ENCODE measurements at places on chromosomes 6 and 20. TPM values are rescaled to one million over a fixed set of nuclear protein-coding genes. Genes with fewer than 3 reads are reported as not detected.

FHL5 gene
- total RNA-seq, result not detected

C6orf15 gene
- not detected for total RNA-seq

ENTPD6 gene
- total RNA-seq, result 45.9 TPM

DDX43 gene
- total RNA-seq, result 0.35 TPM

CALHM6 gene
- total RNA-seq, result 0.27 TPM

GCNT2 gene
- 135 TPM for total RNA-seq

EEF1A2 gene
- total RNA-seq, result 37.1 TPM

TXLNB gene
- 0.28 TPM for total RNA-seq

IMPG1 gene
- not detected for total RNA-seq

ULBP1 gene
- 1.0 TPM for total RNA-seq

PRDM1 gene
- 0.62 TPM for total RNA-seq

C20orf204 gene
- total RNA-seq, result 0.85 TPM

TUBB2A gene
- 376 TPM for total RNA-seq

GRCh38 chr6:89657445-89658158 lies 19.1 kb upstream of the LYRM2 start:
- no peak for DNase-seq

DNA sequence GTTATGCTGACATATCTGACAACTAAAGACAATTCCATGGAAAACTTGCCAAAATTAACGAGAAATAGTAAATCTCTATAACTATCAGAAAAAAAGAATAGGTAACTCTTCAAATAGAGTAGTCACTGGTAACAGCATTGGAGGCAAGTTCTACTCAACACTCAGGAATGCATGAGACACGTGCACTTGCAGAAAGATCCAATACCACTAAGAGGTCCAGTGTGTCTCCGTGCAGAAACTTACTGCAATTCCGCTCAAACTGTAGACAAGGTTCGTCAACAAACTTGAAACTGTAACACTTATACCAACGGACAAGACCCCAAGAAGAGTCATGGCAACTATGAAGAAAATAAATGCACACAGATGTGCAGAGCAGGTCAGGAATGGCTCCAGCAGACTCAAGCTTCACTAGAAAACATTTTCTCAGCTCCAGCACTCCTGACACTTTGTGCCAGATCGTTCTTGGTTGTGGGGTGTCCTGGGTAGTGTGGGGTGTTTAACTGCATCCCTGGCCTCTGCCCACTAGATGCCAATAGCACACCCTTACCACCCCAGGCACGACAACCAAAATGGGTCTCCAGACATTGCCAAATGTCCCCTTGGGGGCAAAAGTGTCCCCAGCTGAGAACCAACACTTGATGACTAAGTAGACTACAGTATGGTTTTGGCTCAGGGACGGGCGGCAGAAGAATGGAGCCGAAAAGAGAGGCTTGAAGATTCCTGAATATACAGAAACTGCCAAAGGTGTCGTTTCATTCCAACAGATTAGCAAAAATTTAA lies 134.8 kb downstream of the DTNBP1 start:
- no peak for DNase-seq

DNA sequence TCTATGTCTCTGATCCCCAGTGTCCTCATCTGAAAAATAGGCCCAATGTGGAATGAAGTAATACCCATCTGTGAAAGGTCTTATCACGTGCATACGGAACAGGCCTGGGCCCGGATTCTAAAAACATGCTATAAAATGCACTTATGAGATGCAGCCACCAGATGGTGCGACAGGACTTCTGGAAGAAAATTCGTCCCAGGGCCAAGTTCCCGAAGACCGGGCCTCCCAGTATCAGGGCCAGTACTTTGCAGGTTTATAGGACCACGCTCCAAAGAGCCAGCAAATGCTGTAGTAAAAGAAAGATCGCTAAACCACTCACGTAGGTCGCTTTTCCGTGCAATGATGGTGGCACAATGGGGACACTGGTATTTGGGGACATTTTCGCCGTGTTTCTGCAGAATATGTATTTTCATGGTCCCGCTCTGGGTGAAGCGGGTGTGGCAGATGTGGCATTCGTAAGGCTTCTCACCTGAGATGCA lies 10.6 kb downstream of the CTCFL start:
- DNase-seq, result peak; percentile 92

DNA sequence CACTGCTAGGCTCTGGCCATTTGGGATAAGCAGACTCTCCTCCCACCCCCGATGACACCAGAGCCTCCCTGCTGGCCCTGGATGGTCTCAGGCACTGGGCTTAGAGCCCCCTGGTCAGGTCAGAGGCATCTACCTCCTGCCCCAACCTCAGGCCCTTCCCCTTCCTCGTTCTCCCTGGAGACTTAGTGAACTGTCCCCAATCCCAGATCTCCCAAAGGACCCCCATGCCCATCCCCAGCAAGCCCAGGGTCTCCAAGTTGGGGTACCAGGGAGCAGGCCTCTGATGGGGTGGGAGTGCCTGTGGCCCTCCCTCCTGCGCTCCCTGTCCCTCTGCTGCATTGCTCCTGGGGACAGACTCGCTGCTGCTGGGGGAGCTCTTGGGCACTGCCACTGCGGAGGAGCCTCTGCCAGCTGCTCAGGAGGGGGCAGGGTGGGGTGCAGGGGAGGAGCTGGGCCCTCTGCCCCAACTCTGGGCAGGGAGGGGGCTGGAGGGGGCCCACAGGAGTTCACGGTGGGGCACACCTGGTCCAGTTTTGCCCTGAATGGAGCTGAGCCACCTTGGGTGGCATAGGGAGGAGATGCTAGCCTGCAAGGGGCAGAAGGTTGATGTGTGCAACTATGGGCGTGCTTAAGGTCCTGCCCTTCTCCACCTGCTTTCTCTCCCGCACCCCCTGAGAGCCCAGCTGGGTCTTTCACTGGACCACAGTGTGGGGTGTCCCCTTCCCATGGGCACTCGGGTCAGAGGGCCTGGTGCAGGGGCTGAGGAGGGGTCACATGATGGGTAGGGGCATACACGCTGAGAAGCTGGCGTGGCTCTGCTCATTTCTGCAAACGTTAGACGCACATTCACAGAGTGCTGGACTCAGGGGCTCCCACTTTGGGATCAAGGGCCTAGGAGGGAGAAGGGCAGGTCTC lies 40.4 kb downstream of the SPDEF start:
- DNase-seq, result no peak

DNA sequence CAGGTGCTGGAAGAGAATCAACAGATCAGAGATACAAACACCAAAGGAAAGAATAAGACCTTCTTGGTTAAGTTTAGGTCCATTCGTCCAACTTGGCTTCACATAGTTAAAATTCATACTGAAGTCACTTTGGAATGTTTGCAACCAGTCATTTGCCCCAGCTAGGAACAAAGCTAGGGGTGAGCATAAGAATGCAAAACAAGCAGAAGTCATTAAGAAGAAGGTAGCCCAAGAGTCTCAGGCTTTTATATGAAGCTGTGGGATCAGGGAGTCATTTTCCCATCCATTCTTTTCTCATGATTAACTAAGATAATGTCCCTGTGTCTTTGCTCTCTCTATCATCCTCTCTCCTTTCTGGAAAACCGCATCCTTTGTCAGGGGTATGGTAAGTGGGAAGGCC lies 51.5 kb upstream of the TMEM170B start:
- DNase-seq, result no peak

DNA sequence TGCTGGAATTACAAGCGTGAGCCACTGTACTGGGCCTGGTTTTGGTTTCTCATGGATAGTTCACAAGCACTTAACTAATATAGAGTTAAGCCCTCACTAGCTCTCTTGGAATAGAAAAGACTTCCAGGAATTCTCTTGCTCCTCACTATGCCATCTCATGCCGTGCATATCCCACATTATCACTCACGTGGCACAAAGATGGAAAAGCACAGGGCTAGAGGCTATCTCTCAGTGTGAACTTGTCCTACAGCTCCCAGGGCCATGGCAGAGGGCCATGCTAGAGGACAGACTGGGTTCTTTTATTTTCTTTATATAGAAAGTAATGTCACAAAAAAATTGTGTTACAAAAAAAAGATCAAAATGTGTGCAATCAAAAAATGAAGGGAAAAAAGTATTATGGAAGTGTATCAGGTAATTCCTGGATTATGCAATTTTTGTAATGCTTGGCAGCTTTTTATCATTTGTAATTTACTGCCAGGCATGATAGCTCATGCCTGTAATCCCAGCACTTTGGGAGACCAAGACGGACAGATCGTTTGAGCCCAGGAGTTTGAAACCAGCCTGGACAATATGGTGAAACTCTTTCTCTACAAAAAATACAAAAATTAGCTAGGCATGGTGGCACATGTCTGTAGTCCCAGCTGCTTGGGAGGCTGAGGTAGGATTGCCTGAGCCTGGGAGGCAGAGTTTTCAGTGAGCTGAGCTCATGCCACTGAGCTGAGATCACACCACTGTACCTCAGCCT lies 6.4 kb upstream of the SLC2A12 start:
- no peak for DNase-seq

DNA sequence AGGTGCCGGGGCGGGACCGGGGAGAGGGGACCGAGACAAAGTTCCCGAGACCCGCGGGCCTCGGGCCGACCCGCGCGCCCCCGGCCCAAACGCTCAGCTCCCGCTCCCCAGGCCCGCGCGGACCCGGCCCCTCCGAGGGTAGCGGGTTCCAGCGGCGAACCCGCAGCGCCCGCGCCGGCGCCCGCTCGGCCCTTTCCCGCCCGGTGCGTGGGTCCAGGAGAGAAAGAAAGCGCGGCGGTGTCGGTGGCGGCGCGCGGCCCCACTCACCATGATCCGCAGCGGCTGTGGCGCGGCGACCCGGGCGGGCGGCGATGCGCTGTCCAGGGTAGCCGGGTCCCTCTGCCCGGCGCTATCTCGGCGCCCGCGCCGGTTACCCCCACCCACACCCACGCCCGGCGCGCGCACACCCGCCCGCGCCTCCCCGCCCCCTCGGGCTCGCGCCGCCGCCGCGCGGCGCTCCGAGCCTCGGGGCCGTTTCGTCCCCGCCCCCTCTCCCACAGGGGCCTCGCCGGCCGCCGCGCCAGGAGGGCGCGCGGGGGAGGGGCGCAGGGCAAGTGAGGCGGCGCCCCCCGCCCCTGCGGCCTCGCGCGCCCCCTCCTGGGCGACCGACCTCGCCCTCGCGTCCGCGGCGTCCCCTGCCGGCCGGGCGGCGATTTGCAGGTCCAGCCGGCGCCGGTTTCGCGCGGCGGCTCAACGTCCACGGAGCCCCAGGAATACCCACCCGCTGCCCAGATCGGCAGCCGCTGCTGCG lies at the start of gene ELOVL2:
TSS of gene ELOVL2 (minus strand) at position 345 of the 751 bp plus-strand sequence. CDS start at position 270, 75 bp downstream.
- peak; percentile 76 for DNase-seq

DNA sequence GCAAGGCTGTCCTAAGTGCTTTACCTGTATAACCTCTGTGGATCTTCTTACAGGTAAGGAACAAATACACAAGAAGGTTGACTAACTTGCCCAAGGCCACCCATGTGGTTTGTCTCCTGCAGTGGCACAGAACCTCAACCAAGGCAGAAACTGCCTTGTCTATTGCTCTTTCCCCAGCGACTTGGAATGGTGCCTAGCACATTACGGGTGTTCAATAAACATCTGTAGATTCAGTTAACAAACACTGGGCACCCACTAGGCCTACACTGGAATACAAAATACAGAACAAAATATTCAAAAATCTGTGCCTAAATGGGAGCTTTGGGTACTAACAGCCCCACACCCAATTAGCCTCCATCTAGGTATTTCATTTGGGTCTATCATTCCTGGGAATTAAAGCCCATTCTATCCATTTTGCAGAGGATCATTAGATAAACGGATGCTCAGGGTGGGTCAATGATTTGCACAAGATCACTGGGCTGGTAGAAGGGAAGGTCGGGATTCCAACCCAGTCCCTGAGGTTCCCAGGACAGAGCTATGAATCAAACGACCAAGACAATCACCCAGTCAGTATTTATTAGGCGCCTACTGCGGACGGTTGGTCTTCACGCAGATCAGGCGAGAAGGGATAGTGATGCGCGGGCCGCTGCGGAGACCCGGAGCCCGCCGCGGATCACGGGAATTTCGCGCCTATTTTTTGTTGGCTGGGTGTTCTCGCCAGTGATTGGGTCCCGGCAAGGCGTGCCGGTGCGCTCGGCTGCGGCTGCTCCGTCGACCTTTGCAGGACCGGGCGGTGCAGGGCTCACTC lies at the start of gene STK35:
TSS of gene STK35 (plus strand) at position 771 of the 808 bp plus-strand sequence. CDS start 55 bp downstream, outside the sequence.
- no peak for DNase-seq

GRCh38 chr6:13243033-13243432 lies 85.3 kb downstream of the TBC1D7 start:
- no peak for DNase-seq

GRCh38 chr6:89131599-89131998 lies 13.7 kb upstream of the SRSF12 start:
- DNase-seq, result no peak

GRCh38 chr20:59395729-59396128 lies 95.3 kb downstream of the EDN3 start:
- no peak for DNase-seq

- no peak for DNase-seq
Measured at GRCh38 chr20:3472105-3472504, 1.3 kb downstream of the ATRN start.

DNA sequence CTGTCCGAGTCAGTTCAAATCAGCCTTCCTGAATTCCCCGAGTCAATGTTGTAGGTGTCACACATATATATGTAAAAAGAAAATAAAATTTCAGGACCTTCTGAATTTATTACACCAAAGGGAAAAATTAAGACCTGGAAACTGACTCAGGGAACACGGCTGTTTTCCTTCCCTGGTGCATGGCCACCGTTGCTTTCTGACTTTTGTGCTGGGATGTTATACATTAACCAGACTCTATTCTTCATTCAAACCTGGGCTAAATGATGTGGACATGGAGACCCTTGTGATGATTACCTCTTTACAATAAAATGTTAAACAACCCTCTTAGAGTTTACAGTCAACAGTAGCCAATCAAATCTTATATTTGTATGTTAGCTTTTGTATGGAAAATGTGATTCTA lies 51.4 kb upstream of the PLEKHG1 start:
- no peak for DNase-seq

DNA sequence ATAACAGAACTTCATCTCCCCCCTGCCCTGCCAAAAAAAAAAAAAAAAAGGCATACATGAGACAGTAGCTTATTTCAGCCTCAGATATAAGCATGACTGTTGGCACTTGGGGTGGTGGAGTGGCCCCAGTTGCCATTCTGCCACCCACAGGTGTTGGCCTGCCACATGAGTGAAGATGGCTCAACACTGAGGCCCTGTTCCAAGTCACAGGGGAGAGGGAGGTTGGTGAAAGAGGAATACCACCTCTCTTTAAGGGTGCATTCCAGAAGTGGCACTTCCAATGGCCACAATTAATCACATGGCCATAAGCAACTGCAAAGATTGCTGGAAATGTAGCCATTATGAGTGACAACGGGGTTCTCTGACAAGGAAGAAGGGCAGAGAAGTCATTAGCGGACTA lies 61.9 kb upstream of the JARID2 start:
- no peak for DNase-seq

- DNase-seq, result no peak
Measured at GRCh38 chr20:29410806-29411457, 1846.5 kb upstream of the DEFB115 start.

DNA sequence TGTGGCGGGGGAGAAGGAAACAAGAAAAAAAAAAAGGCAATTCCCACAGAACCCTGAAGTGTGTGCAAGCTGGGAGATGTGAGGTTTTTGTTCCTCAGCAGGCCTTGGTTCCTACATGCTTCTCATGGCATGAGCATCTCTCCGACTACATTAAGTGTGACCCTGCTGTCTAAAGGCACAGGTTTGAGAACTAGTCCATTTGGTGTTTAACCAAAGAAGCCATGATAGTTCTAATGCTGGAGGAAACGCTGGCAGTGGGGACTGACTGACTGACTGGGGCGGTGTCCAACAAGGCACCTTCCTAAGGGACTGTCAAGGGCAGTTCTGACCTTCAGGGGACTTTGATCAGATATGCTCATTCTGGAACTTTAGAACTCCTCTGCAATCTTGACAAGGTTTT lies 3.8 kb downstream of the TXNDC5 start:
- DNase-seq, result no peak

Measured in GM23338 (cell line).